ENCODE measurements at places on chromosomes 11 and 22. TPM values are rescaled to one million over a fixed set of nuclear protein-coding genes. Genes with fewer than 3 reads are reported as not detected.

The TOMT gene
- not detected for total RNA-seq

The ART1 gene
- not detected for total RNA-seq

The CALCB gene
- not detected for total RNA-seq

The TXN2 gene
- 75.8 TPM for total RNA-seq

The CASP5 gene
- total RNA-seq, result 1.4 TPM

GRCh38 chr11:111796696-111797095, 30.5 kb upstream of the PPP2R1B start:
- H3K36me3 ChIP-seq, result no peaks in the 10 kb centered on the region
- no peaks in the 10 kb centered on the region for H3K27me3 ChIP-seq
- H3K27ac ChIP-seq, result no peak overlapping the region
- H3K4me1 ChIP-seq, result peaks cover 20% of the 10 kb centered on the region
- DNase-seq, result no peak

DNA sequence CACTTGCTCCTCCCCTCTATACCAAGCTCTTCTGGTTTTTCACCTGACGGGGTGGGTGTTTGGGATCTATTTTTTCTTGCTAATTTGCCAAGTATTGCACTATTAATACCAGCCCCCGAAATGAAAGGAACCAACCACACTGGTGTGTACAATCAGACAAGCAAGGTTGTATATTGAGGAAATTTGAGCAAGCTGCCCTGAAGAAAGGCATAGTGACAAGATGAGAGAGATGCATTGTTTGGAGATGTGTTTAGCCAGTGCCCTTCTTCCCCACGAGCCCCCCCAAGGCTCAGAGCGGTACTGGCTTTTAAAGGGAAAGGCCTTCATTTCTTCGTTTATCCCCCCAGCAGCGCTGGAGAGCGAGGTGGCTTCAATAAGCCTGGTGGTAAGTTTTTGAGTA, 15.2 kb upstream of the GAS2L1 start:
- DNase-seq, result no peak
- H3K4me3 ChIP-seq, result no peak overlapping the region
- H3K27ac ChIP-seq, result peak overlapping the region; percentile 13
- H3K4me1 ChIP-seq, result no peaks in the 10 kb centered on the region
- no peaks in the 10 kb centered on the region for H3K27me3 ChIP-seq
- peaks cover 7% of the 10 kb centered on the region for H3K36me3 ChIP-seq

GRCh38 chr11:128412847-128413791, 174.2 kb downstream of the ETS1 start:
- no peaks in the 10 kb centered on the region for H3K36me3 ChIP-seq
- no peaks in the 10 kb centered on the region for H3K4me1 ChIP-seq
- H3K4me3 ChIP-seq, result no peak overlapping the region
- no peaks in the 10 kb centered on the region for H3K27me3 ChIP-seq
- no peak overlapping the region for H3K27ac ChIP-seq

DNA sequence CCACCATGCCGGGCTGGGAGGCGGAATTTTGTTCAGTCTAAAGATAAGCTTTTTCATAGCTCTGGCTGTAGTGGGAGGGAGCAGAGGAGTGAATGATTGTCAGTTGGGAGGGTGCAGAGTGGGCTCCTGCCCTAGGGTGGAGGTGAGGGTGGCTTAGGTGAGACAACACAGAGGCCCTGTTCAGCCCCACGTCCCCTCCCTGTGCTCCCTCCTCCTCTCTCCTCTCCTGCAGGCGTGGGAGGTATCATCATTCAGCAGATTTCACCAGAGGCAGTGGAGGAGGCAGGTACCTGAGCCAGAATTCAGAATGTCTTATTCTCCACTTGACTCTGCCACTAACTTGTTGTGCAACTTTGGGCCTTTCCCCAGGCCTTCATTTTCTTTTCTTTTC, 1.7 kb upstream of the THRSP start:
- no peaks in the 10 kb centered on the region for H3K27me3 ChIP-seq
- peak overlapping the region; percentile 70 for H3K27ac ChIP-seq
- H3K4me3 ChIP-seq, result no peak overlapping the region
- H3K36me3 ChIP-seq, result no peaks in the 10 kb centered on the region
- peaks cover 31% of the 10 kb centered on the region for H3K4me1 ChIP-seq

Data from Caco-2 (cell line).